ENCODE measurements at places on chromosomes 2 and 18.

DNA sequence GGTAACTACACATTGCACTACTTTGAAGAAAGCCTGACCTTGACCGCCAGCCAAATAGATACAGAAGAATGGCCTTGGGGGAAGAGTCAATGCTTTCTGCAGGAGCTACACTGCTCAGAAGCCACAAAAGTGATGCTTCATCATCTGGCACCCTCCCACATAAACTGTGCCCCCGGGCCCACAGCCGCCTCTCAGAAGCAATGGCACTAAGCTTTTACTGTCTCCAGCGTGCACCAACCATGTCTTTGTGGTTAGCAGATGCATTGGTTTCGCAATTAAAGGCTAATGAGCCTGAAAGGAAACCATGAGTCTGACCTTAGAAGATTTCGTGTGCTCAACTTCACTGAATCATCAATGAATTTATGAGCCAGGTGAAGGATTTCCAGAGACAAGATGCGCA is 209.4 kb upstream of the TRIB2 start:
- no peak for DNase-seq

GRCh38 chr2:5510082-5510481 is 182.1 kb upstream of the SOX11 start:
- no peak for DNase-seq

DNA sequence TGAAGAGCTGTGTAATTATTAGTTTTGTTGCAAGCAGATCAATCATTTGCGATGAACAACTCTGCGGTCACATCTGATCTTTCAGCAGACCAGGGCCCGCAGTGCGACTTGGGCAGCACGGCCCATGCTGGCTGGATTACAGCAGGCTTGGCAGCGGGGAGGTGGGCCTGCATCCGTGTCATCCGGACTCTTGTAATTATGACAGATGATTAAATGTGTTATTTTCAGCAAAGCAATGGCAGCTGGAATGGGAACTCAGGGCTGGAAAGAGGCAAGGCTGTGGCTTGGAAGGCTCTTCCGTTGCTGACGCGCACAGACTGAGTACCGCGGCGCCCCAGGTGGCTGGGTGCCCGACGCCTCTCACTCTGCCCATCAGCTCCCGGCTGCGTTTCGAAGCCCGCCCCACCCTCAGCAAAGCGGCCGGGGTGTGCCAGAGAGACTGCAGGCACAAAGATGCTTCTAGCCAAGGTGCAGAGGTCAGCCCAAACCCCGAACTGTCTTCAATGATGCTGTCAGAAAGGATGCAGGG is 397.4 kb upstream of the SALL3 start:
- DNase-seq: no peak

DNA sequence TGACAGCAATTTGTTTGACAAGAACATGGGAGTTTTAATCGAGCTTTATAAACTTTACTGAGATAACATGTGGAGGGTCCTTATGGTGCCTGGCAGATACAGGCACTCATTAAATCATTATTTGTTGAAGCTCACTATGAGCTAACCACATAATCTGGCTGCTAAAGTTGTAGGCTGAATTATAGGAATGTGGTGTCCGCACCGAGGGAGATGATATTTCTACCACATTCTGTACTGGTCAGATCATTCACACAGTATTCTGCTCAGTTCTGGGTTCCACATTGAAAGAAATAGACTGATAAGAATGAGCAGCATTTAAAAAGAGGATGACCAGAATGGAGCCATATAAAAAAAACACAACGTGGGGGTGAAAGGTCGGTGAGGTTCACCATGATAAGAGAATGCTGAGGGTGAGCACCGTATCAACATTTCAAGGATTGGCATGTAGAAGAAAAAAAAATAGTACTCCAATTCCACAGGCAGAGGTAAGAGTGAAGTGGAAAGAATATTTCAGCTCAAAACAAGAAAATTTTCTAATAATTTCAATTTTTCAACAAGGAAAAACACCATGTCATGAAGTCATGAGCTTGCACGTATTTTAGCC is 54.4 kb downstream of the TMEFF2 start:
- no peak for DNase-seq

GRCh38 chr18:45024357-45025088 is 343.8 kb downstream of the SETBP1 start:
- no peak for DNase-seq
